ENCODE measurements at places on chromosomes 2 and 18.

GRCh38 chr2:120661551-120661950 is 74.1 kb upstream of the GLI2 start:
- DNase-seq, result no peak

DNA sequence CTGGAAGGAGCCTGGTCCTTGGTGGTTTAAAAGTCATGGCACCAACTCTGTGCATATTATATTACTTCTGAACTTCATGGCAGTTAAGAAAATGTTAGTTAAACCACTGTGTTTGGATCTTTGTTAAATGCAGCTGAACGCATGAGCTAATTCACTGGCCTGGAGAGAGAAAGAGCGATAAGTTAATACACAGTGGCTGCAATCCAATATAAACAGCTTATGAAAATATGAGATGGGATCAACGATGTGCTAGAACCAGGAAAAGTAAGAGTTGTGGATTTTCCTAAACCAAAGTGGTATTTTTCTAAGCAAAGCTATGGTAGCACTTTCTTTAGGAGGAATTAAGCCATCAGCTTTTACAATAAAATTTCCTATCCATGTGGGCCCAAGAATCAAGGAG is 326.7 kb downstream of the MTX2 start:
- DNase-seq, result no peak

DNA sequence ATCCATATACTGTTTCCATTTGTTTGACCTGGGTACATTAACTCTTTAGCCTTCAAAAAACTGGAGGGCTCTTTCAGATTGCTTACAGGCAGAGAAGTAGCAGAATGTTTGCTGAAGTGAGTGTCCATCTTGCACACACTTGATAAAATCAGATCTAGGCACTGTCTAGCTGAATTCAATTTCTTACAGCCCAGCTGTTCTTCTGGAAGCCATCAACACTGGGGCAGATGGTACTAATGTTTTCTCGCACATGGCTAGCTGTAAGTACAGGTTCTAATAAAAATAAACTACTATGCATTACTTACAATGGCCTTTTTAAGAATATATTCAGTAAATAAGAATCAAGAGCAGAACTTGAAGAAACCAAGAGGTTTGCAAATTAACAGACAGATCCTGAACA is 175.9 kb downstream of the NBAS start:
- no peak for DNase-seq

- DNase-seq, result no peak
Observed at GRCh38 chr2:198968545-198968944, 489.2 kb downstream of the SATB2 start.

DNA sequence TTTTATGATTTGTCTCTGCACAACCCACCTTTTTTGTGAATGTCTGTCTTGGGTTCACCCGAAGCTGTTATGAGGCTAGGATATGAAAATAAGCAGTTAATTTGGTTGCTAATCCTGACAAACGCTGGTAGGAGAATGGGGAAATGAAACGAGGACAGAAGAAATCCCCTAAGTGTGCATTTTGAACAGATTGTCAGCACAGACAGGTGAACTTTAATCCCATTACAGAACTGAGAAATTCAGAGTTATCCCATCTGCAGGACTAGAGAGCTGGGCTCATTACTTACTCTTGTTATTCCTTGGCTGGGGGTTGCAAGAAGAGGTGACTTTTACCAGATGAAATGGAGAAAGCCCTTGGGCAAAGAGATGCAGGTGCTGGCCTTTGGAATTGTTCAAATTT is 123.3 kb upstream of the NYAP2 start:
- no peak for DNase-seq

GRCh38 chr18:27010784-27011183 is 145.3 kb upstream of the AQP4 start:
- DNase-seq, result no peak

DNA sequence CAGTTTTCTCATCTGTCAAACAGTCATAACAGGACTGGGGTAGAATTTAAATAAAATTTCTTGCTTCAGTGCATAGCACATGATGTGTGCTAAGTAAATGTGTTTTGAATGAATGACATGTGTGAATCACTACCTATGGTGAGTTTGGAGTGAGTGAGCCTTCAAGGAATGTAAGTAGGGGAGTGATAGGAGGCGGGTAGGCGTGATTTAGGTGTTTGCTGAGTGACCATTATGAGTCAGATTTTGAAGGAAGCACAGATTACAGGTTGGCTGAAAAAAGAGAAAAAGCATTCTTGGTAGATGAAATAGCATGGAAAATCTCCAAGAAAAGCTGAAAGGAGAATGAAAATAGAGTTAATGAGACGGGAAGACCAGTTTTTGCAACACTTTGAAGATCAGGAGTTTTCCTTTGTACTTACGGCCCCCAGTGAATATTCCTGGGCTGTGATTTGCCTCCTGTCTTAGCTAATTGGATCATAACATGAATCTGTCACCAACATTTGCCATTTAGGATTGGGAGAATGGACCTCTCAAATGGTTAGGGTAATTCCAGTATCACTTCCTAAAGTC is 136.9 kb upstream of the GATA6 start:
- DNase-seq, result no peak

DNA sequence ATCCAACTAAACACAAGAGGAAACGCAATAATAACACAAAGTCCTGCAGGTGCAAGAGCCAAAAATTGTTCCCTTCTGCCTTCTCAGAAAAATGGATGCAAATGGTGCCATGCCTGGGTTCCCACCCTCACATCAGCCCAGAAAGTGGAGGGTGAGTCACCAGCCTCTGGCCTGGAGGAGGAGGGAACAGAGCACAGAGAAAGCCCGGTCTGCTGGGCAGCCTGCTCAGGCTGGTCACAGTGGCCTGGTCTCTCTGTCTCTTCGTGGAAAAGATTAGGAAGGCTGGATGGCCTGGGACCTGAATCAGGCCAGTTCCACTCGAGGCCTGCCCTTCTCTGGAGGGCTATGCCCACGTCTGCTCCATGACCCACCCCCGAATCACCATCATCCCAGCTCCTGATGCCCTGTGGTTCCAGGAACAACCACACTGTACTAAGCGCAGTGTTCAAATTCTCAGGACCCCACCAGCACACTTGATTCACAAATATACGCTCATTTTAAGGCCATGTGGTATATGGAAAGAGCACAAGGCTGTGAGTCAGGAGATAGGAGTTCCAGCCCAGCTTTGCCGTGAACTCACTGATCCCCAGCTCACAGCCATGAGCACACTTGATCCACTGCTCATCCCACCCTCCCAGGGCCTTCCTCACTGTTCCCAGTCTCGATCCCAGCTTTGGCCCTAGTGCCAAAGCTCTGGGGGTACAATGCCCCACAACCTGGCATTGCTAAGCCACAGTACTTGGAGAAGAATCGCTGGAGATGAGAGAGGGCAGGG is 82.1 kb downstream of the ZBTB7C start:
- DNase-seq, result no peak

DNA sequence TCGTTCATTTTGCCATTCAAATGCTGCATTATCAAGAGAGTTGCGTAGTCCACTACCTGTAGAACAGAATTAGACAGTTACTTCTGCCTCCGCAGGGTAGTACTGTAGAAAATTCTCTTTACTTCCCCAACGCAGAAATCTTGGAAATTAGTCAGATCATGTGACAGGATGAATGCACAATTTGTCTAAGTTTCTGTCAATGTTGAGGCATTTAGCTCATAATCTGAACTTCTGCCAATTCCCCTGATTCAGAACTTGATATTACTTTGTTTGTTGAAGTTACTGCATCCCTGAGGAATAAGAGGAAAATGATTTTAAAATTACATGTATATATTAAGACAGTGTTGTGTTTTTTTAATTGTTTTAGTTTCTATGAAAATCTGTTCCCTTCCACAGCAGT is 83.4 kb downstream of the TTC27 start:
- DNase-seq, result no peak

DNA sequence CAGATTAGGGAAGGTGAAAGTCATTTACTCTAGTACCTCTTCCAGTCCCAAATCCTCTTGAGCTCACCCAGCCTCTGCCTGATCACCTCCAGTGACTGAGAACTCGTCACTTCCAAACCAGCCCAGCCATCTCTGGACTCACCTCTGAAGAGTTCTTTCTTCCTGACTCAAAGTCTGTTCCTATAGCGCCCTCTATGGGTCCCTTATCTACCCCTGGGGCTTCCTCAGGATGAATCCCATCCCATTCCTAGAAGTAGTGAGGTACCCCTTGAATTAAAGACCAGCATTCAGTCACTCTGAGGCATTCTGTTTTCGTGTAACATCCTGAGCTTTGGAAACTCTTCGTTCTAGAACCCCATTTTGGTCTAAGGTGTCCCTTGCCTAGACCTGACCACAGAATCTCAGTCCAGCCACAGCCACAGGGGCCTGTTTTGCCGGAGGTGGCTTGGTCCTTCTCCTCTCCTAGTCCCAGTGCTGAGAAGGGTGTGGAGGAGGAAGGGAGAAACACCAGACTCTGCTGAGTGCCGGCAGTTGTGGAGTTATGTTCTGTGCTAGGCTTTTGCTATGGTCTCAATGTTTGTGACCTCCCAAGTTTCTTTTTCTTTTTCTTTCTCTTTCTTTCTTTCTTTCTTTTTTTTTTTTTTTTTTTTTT is 32.7 kb downstream of the SIX3 start:
- DNase-seq, result no peak

DNA sequence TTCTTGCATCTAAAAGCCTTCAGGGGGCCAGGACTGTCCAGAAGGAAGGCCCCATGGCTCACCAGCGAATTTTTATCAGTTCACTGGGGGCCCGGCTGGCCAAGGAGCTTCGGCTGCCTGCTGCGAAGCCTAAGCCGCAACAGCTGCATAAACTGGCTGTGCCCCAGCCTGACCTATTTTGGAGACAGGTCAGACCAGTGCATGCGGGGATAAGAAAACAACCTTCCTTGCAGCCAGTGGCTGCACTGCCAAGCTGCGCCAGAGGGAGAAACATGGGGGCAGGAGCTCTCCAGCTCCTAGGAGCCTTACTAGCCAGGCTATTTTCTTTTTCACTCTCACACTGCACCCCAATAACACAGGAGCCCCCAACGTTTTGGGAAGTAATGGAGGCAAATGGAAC is 15.2 kb downstream of the PAX3 start:
- no peak for DNase-seq

- DNase-seq, result no peak
Observed at GRCh38 chr18:50518787-50519546, 40.9 kb upstream of the MAPK4 start.

DNA sequence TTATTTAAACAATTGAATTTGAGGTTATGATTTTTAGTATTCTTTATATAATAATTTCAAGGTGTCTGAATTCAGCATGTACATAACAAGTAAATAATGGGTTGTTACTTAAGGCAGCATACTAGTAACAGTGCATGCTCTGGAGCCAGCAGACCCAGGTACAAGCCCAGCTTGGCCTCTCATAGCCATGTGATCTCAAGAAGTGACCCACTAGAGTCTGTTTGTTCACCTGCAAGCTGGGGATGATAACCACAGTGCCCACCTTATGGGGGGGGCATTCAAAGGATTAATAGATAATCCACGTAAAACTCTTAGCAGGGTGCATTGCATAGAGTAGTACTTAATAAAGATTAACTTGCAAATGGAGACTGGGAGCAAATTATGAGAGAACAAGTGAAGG is 163.6 kb downstream of the TRABD2A start:
- DNase-seq, result no peak

- no peak for DNase-seq
Observed at GRCh38 chr2:48725696-48726494, 29.6 kb downstream of the LHCGR start.

- DNase-seq, result no peak
Observed at GRCh38 chr18:66564236-66564635, 39.7 kb downstream of the CDH19 start.

GRCh38 chr2:176128982-176129796 is at the start of gene HOXD8:
TSS of gene HOXD8 (plus strand) at chr2:176129705. CDS start at chr2:176130367, 662 bp downstream.
- no peak for DNase-seq
